ENCODE measurements at places on chromosomes 2 and 18.
A peak's percentile ranks its signal among the peaks of the same experiment; 100 is the strongest.

- peak; percentile 63 for DNase-seq
These were observed 168.1 kb downstream of the AFF3 start for GRCh38 chr2:99974275-99974674.

GRCh38 chr18:60003610-60004185 lies 103.9 kb downstream of the PMAIP1 start:
- DNase-seq: no peak

DNA sequence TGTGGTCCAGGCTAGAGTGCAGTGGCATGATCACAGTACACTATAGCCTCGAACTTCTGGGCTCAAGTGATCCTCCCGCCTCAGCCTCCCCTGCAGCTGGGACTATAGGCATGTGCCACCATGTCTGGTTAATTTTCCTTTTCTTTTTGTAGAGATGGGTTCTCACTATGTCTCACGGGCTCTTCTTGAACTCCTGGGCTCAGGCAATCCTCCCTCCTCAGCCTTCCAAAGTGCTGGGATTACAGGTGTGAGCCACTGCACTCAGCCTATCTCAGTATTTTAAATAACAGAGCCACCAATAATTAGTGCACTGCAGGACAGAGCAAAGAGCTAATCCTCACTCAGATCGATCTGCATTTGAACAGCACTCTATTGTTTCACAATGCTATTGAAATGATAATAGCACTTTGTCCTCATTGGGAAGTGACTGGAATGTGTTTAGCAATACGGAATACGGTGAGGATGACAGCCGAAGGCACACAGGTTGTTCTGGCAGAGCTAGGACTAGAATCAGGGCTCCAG lies 335.9 kb downstream of the DLGAP1 start:
- no peak for DNase-seq

- no peak for DNase-seq
These were observed 5.1 kb upstream of the MIB1 start for GRCh38 chr18:21735452-21736015.

DNA sequence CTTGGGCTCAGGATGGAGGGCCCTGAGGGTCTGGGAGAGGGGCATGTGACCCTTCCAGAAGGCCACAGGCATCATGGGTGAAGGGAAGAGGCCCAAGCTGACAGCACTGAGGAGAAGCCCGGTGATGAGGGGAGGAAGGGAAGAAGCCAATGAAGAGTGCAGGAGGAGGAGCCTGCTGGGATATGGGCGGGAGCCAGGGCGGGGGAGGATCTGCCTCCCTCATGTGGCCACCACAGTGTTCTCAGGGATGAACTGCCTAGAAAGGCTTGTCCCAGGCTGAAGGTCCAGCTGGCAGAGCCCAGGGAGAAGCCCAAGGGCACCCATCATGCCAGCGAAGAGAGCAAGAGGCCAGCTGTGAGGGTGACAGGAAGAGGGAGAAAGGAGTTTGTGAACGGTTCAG lies 24.6 kb upstream of the PLB1 start:
- DNase-seq: no peak

DNA sequence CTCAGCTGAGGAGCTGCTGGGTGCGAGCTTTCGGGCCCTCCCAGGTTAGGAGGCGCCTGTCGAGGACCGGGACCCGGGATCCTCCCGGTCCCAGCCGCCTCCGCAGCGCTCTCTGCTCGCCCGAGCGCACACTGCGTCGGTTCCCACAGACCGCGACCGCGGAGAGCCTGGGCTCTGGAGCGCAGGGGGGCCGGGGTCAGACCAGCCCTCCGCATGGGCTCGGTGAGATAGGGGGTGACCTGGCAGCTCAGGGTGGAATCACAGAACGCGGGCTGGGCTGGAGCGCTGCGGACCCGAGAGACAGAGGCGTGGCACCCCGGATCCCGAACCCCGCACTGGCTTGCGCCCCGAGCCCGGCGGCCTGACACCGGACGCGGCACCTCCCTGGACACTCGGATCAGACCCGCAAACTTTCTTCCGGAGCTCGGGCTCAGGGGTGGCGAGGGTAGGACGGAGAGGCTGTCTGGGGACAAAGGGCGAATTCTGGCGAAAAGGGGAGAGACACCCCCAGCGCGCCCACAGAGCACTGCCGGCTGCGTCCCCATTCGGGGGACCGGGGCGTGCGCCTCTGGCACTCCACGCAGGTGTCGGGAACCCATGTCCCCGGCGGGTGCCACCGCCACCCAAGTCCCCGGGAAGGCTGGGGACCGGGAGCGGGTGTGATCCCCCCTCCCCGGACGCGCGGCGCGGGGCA lies 612 bp downstream of the DIPK1C start:
- no peak for DNase-seq

Data from brain (organoid and tissue), 16 donors.